ENCODE measurements at places on chromosomes 13 and 19.

DNA sequence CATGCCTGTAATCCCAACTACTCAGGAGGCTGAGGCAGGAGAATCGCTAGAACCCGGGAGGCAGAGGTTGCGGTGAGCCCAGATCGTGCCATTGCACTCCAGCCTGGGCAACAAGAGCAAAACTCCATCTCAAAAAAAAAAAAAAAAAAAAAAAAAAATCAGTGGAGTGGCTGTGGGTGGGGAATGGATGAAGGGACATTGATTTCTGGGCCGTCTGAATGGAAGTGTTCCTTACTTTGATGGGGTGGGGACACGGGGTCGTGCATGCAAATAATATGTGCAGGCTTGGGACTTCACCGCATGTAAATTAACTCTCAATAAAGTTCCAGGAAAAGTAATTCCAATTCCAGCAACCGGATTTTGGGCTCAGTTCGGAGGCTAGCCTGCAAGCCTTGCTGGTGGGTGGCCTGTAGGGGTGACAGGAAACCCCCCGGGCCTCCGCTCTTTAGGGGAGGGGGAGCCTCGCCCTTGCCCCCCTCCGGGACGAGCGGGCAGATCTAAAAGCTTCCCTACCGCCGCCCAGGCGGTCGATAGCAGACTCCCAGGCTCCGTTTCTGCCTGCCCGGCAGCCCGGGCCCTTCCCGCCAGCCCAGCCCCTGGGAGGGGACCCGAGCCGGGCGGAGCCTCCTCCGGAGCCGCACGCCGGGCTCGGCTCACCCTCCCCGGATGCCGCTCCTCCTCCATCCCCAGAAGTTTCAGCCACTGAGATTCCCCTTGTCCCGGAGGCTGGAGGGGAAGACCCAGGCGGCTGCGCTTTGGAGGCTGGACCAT lies 48.0 kb upstream of the ADGRE5 start:
- DNase-seq: peak; percentile 61

DNA sequence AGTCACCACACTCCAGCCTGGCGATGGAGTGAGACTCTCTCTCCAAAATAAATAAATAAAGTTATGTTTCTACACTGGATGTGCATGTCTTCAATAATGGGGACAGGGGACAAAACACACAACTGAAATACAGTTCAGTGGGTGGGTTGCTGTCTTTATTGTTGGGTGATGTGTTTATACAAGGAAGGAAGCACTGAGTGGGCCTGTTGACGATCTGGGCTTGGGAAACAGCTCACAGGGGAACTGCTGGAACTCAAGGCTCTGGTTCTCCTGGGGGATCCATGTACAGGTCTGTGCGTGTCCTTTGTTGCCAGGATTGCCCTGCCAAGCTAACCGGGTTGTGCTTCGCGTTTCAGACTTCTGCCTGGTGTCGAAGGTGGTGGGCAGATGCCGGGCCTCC lies 18.9 kb downstream of the SPINT2 start:
- DNase-seq: no peak

- no peak for DNase-seq
Observed at GRCh38 chr13:74667656-74668203, 533.5 kb upstream of the KLF12 start.

DNA sequence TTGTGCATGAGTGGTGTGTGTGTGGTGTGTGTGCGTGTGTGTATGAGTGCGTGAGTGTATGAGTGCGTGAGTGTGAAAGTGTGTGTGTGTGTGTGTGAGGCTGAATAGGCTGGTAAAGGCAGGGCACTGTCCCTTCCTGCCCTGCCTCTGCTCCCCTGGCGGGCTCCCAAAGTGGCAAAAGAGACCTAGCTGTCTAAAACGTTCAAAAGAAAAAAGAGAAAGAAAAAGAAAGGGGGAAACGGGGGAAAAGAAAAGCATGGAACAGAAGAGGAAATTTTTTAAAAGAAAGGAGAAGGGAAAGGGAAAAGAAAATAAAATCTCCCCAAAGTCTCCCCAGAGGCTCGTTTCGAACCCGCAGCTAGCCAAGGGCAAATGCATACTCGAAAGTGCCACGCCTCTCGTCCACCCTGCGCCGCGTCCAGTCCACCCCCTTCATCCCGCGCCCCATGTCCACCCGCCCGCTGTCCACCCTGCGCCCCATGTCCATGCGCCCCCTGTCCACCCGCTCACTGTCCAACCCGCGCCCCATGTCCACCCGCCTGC lies 37.0 kb upstream of the FLT1 start:
- no peak for DNase-seq

GRCh38 chr13:21079221-21079620 lies 17.8 kb upstream of the LATS2 start:
- DNase-seq: no peak

GRCh38 chr13:43512221-43512620 lies 274.6 kb downstream of the ENOX1 start:
- no peak for DNase-seq

- DNase-seq: no peak
Observed at GRCh38 chr19:15263361-15263985, 31.2 kb upstream of the EPHX3 start.

DNA sequence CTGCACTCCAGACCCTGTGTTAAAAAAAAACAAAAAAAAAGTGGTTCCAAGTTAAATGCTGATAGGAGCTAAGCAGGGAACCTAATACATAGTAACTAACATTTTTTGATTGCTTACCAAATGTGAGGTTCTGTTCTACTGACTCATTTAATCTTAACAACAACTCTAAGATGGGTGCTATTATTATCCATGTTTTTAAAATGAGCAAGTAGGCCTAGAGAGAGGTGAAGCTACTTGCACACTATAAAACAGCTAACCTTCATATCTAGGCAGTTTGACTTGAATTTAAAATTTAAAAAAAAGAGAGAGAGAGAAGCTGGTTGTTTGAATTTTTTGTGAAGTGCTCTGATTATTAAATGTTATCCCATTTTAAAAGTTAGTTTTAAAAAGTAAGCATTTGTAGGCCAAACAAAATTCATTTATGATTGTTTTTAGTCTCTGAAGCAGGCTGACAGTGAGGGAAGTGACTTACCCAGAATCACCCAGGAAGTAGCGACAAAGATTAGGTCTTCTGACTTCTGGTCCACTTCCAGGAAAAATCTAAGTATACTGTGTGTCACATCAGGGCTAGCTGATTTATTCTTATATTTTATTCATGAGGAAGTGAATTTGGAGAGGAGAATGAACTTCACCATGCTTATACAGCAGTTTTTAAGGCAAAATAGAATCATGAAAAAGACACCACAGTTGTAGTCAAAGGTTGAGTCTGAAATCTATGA lies 2.4 kb downstream of the SIGLECL1 start:
- no peak for DNase-seq

GRCh38 chr19:37309834-37310575 lies 60.9 kb upstream of the ZNF527 start:
- DNase-seq: no peak

GRCh38 chr13:44305286-44305685 lies 68.3 kb upstream of the SERP2 start:
- no peak for DNase-seq

DNA sequence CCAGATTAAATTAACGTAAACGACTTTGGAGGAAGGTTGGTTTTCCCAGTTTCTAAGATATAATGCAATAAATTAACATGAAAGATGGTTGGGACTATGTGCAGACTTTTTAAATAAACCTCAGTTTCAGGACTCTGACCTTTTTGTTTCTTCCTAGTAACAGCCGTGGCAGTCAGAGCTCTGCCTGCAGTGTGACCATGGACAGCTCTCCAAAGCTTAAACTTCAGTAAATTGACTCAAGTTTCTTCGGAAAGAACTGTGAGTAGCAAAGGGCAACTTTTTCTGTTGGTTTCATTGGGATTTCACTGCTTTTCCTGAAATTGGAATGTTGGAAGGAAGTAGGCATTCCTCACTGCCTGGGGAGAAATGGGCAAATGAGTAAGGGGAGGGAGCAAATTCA lies 4.1 kb downstream of the USP29 start:
- no peak for DNase-seq

DNA sequence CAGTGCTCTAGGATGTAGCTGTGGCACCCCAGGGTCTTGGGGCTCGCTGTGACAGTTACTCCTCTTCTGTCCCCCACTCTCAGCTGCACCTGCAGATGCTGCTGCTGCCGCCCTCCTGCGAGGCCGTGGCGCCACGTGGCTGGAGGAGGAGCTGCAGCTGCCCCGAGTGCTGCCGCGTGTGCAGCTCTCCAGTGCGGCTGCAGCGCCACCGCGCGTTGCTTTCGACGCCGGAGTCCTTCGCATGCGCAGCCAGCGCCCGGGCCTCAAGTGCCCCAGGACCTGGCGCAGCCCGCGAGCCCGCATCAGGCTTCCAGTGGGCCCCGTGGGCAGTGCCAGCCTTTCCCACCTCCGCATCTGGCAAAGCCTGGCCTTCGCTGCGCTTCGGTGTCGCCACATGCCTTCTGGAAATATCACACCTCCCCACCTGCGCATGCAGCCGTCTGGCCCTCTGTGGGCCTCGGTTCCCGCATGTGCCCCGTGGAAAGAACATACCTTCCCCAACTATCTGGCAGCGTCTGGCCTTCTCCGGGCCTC lies 692 bp upstream of the ZNF580 start:
- DNase-seq: no peak

DNA sequence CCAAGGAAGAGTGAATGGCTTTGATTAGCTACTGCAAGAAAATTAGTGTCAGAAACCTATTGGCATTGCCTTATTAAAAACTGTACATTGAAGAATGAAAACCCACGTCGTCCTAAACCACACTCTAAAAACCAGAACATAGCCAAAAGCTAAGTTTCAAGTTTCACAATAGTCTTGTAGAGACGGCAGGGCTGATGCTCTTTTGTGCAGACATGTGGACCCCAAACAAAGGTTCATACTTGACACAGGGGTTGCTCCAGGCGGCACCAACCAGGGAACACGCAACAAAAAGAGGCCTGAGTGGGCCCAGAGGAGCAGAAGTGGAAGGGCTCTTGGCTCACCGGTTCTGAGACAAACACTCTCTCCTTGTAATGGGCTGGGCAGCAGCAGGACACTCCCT lies 28.6 kb upstream of the MIR17HG start:
- DNase-seq: no peak

DNA sequence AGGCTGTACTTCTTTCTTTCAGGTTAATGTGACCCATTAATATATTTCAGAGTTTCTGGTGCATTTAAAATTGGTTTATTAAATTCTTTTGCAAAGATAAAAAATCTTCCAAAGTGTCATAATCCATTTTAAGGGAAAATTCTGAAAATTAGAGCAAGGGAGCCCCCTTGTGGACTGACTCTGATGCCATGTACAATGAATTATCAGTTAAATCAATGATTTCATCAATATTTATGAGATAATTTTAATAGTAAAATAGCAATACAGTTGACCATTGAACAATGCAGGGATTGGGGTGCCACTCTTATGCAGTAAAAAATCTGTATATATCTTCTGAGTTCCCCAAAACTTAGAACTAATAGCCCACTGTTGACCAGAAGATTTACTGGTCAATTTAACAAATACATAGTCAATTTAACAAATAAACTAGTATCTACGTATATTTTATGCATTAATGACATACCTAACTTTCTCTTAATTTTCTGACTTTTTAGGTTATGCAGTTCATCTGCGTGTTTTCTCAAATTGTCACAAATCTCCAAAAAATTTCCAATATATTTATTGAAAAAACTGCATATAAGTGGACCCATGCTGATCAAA lies 479.1 kb upstream of the MIR17HG start:
- DNase-seq: no peak

DNA sequence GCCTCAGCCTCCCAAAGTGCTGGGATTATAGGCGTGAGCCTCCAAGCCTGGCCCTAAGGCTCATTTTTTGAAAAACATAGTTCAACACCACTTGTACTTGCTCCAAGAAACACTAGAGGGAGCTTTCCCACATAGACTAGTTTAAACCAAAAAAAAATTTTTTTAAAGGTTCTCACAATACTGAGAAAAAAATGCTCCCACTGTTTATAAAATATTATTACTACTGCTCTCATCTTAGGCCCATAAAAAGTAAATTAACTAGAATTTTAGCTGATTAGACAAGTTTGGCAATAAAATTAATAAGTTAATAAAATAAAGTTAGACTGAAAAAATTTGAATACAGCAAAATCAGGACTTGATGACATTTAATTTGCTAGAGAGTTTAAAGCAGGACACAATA lies 109.5 kb downstream of the TBC1D4 start:
- DNase-seq: peak; percentile 41

DNA sequence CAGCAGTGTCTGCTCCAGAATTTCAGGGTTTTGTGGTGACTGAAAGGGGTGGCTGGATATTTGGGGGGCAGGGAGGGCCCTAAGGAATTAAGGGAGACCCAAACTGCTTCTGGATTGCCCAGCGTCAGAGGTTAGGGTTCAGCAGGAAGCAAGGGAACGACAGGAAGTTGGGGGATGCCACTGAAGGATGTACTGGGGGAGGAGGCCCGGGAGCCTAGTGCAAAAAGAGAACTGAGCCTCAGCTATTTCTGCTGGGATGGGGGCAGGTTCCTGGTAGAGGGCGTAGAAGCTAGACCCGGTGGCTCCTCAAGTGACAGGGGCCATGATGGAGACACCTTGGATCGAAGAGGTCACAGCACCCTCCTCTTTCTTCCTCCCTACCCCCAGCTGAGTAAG lies 1.1 kb downstream of the CYP2S1 start:
- DNase-seq: no peak

- no peak for DNase-seq
Observed at GRCh38 chr19:39307046-39307821, 11.0 kb downstream of the IFNL1 start.

GRCh38 chr13:50149214-50149613 lies 134.0 kb downstream of the KCNRG start:
- no peak for DNase-seq

DNA sequence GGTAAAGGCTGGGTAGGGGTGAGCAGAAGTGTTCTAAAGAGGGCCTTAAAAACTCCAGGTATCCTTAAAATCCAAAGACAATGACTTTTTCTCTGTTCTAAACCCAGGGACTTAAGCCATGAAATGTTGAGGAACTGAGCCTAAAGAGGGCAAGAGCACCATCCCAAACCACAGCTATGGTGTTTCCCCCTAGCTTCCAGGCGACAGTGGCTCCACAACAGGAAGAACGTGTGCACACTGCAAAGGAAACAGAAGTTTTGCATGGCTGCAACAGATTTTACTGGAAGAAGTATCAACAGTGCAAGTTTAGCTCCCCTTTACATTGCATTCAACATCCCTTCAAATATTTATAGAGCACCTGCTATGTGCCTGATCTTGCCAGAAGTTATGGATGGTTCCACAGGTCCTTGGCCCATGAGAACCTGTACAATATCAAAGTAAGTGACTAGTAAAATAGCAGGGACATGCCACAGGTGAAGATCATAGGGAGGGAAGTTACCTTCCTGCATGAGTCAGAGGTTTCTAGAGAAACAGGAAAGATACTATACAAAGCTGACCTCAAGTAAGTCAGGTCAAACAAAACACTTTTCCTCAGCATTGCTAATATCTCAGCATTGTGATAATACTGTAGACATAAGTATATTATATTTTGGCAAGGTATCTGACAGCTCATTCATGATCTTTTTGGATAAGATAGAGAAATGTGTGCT lies 8.4 kb upstream of the KCTD12 start:
- DNase-seq: no peak

GRCh38 chr19:45279587-45280192 lies 28.6 kb downstream of the MARK4 start:
- DNase-seq: no peak

- no peak for DNase-seq
Observed at GRCh38 chr13:66530686-66531085, 699.5 kb downstream of the PCDH9 start.
